Fibroblast of villous mesenchyme (primary cell): ENCODE measurements at places on chromosomes 2 and 18.
A peak's percentile ranks its signal among the peaks of the same experiment; 100 is the strongest.

GRCh38 chr2:15412779-15413178 is 148.4 kb downstream of the NBAS start:
- DNase-seq, result no peak

- no peak for DNase-seq
These were observed 62.1 kb upstream of the GLI2 start for GRCh38 chr2:120673571-120674061.

DNA sequence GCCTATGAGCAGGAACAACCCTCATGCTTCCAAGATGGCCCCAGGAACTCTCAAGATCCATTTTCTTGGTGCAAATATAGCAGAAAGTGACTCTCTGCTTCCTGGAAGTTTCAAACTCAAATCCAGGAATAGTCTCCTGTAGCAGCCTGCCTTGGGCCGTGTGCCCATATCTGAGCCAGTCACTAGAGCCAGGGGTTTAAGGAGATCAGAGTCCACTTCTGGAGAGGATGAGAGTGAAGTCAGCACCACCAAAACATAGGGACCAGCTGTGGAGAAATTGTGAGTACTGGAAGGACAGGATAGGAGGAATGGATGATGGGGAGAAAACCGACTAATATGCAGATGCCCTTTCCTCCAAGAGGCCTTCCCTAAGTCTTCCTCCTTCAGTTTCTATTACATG is 33.2 kb downstream of the PSD4 start:
- DNase-seq, result no peak

- DNase-seq, result peak; percentile 11
These were observed 283.9 kb downstream of the ALPK2 start for GRCh38 chr18:58344861-58345463.

DNA sequence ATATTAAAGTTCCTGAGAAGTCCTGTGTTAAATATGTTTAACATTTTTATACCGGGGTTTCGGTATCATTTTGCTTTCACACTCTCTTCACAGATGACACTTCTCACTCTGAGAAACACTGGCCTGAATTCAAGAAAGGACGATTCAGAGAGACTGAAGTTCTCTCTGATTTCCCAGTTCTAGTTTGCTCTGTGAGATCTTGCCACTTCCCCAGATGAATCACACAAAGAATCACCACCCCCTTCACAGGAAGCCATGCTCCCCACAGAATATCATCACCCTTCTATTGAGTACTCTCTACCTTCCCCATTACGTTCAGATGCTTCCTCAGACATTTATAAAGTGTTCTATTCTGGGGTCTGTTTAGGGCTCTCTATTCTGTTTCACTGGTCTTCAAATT is 16.1 kb upstream of the CD207 start:
- no peak for DNase-seq

GRCh38 chr2:195531754-195532153 is 125.3 kb upstream of the SLC39A10 start:
- no peak for DNase-seq

GRCh38 chr2:232338759-232339106 is 39.8 kb upstream of the ALPP start:
- no peak for DNase-seq

- DNase-seq, result peak; percentile 17
These were observed at the start of gene CIDEA for GRCh38 chr18:12254136-12254819. Gene CIDEA, plus strand, starts transcription at chr18:12254361. Its CDS starts 23 bp downstream, at chr18:12254384.

DNA sequence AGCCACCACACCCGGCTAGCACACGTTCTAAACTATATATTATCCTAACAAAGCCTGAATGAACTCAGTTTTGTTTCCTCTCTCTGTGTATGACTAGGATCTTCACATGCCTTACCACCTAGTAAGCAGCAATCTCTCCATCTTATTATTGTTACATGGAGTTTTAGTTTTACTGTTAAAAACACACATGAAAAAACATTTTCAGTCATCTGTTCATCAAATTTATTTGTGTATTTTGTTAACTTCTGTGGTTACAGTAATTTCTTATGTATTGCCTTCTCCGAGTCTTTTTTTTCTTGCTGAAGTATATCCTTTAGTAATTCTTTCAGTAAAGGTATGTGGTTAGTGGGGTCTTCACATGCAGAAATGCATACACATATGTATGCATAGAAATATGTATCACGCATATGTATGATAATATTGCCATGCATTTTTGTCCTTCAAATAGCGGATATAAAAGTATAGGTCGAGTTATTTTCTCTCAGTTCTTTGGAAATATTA is 31.4 kb downstream of the ANO7 start:
- no peak for DNase-seq

DNA sequence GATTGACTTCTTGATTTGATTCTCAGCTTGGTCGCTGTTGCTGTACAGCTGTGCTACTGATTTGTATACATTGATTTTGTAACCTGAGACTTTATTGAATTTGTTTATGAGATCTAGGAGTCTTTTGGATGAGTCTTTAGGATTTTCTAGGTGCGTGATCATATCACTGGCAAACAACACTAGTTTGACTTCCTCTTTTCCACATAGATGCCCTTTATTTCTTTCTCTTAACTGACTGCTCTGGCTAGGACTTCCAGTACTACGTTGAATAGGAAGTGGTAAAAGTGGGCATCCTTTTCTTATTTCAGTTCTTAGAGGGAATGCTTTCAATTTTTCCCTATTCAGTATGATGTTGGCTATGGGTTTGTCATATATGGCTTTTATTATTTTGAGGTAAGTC is 101.3 kb downstream of the OSBPL1A start:
- DNase-seq, result no peak

GRCh38 chr2:38866773-38867443 is 8.8 kb downstream of the DHX57 start:
- DNase-seq, result no peak

DNA sequence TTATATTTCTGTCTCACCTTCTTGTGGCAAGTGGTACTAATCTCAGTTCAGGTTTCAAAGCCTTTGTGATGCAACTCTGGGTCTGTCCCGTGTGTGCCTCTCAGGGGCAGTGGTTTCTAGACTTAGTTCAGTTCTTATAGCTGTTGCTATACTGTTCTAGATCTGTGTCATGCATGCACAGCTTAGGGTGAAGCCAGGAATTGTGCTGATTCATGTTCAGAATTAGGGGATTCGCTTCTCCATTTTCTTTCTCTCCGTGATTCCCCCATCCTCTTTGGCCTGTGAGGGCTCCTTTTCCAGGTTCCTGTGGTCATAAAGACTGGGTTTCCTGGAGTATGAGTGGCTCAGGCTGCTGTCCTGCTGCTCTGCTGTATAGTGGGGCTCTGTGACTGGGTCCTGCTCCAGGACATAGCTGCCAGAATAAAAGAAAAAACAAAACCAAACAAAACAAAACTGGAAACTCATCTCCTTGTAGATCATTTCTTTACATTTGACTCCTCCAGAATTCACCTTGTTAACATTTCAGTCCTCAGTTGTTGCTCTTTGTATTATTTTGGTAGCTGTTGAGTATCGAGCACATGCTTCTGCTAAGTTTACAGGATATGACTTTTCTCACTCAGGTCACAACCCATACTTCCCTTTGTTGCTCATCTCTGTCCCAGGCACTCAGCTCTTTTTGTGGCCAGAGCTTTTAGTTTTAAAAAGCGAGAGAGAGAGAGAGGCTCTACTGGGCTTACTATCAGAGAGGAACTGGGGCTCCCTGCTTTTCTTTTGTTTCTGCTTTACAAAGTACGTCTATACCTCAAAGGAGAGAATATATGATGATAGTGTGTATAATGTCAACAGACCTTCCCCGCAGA is 34.2 kb downstream of the CERS6 start:
- peak; percentile 29 for DNase-seq

GRCh38 chr18:42155024-42155423 is 200.0 kb downstream of the PIK3C3 start:
- DNase-seq, result no peak

DNA sequence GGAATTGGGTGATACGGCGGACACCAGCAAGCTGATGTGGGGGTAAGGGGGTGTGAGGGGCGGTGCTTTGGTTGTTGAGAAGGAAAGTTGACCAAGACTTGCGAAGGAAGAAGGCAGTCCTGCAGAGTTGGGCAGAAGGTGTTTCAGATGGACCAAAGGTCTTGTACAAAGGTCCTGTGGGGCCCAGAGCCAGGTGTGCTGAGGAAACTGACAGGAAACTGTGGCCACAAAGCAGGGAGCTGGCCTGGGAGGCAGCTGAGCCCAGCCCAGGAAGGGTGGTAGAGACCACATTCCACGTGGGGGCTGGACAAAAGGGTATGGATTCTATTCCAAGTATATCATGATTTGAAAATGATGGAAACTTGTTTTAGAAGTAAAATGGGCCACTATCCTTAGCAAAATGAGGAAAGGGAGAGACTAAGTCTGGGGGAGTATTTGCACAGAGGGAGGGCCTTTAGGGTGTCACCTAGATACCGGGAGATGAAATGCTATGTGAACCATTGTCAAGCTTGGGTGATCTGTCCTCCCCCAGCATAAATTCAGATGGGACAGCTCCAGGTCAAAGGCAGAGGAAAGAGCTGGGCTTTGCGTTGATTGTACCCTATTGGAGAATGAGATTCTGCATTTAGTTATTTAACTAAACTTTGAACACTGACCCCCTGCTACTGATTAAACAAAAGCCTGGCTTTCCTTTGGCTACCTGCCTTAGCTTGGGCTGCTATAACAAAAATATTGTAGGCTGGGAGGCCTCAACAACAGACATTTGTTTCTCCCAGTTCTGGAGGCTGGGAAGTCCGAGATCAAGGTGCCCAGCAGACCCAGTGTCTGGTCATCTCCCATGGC is 4.3 kb upstream of the EDAR start:
- DNase-seq, result no peak

GRCh38 chr2:97849881-97850528 is 136.6 kb downstream of the ZAP70 start:
- DNase-seq, result peak; percentile 18

- DNase-seq, result no peak
These were observed 887.5 kb upstream of the NRXN1 start for GRCh38 chr2:51919395-51919794.

DNA sequence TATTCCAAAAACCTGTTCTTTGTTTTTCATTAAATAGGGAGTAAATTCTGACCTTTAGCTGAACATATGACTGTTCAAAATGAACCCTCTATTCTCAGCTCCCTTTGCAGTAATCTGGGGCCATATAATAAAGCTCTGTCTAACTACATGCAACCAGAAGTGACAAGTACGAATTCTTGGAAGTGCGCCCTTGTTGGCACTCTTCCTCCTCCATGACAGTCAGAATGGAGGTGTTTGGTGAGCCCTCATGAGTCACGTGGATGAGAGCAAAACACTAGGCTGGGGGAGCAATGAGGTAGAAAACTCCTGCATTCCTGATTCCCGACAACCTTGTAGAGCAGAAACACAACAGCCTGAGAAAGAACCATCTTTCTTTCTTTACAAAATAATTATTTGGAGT is 552.9 kb downstream of the FBXO15 start:
- no peak for DNase-seq

DNA sequence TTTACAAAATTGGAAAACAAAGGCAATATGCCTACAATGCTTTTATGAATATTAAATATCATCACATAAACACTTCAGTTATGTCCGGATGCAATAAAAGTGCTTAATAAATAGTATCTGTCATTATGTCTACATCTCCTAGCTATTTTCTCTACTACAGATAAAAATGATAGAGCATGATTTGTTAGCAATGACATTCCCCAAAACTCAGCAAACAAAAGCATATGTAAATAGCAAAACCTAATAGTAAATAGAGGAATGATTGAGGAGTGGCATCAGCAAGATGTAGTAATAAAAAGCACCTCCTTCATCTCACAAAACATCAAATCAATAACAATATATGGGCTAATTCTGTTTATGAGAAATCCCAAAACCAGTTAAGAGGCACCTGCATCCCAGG is 46.5 kb upstream of the COL5A2 start:
- no peak for DNase-seq

DNA sequence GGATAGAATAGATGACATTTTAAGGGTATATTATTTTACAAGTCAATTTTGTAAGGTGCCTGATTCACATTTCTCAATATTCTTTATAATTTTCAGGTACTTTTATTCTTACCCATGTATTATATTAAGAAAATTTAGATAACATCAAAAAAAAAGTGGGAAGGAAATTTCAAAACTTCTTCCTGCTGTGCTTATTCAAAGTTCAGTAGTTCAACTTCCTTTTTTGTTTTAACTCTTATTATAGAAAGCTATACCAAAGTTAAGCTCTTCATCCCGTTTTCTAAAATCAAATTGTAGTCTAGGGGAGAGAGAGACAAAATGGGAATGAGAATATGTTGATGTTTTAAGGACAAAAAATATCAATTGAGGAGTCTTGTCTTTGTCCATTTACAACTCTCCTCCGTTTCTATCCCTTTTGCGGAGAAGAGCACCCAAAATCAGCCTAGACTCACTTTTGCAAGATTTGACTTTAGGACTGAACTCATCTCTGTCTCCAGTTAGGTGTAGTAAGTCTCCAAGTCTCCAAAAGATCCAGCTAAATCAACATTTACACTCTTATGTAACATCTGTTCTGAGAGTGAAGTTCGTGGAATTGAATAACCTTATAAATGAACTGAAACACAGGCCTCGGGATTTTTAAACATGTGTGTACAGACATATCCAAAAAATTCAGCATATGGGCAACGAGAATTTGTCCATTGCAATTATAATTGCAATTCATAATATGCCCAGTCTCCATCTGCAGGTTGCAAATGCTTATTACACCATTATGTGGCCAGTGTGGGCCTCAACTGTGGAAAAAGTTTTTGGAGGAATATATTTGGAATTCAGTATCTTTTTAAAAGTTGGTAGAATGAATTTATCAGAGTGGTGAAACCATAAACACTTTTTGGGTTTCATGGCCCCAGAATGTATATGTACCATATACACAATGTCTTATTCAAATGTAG is 23.9 kb downstream of the FAM124B start:
- DNase-seq, result no peak

DNA sequence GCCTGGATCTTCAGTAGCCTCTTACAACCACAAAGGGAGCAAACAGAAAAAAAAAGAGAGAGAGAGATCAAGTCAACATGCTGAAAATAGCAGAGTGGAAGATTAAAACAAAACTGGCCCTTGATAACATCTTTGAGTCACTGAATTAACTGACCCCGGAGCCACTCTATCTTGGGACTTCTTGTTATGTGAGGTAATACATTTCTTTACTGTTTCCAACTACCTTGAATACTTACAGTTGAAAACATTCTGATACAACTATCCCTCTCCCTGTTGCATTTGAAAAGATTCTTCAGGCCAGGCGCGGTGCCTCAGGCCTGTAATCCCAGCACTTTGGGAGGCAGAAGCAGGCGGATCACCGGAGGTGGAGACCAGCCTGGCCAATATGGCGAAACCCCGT is 208.1 kb downstream of the MEMO1 start:
- DNase-seq, result no peak

DNA sequence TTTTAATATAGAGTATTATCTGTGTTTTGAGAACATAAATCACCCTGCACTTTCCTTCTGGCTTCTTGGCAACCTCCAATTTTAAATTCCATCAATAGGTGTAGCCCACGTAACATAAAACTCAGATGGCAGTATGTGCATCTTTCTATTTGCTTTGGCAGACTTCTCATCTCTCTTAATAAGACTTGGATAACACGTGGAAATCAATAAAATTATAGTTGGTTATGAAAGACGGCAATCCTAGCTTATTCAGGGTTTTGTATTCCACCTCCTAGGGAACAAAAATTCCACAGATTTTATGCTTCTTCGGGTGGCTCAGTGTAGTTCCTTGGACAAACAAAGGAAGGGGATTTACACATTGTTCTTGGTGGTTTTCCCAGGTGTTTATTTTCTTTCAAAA is 299.3 kb downstream of the RND3 start:
- DNase-seq, result no peak

- DNase-seq, result no peak
These were observed 4.4 kb downstream of the SPATA3 start for GRCh38 chr2:231000211-231000904.
